ENCODE measurements at places on chromosomes 12 and 14. TPM values are rescaled to one million over a fixed set of nuclear protein-coding genes. Genes with fewer than 3 reads are reported as not detected.

DNA sequence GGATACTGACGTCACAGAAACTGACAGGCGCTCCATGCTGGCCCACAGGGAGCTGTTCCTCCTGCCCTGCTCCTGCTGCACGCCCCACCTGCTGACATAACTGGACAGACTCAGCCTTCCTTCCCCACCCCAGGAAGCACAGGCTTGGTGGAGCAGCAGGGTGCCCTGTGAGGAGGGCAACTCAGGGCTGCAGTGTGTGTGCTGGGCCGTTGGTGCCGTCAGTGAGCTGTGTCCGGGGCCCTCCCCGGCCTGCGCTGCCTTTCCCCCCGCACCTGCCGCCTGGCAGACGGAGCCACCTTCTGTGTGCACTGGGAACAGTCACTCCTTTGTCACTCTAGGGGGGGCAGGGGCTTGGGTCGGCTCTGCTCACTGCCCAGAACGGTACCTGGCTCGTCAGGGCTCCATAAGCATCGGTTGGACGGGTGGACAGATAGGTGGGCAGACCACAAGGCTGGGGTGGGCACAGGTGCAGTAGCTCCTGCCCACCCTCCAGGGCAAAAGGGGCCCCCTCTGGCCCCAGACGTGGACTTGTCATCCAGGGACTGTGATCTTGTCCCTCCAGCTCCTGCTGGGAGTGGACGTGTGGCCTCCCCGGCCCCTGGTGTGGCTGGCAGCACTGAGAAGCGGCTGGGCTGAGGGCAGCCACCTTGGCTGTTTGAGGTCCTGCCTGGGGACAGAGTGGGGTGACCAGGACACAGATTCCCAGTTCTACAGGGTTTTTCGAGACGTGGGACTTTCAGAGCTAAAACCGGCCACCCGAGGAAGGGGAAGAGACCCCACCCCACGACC, 32.8 kb downstream of the FBRSL1 start:
- no peak for DNase-seq

Gene TAS2R14
- not detected for total RNA-seq

- peak; percentile 63 for DNase-seq
These were observed 8.9 kb downstream of the GPR65 start for GRCh38 chr14:88013750-88014349.

DNA sequence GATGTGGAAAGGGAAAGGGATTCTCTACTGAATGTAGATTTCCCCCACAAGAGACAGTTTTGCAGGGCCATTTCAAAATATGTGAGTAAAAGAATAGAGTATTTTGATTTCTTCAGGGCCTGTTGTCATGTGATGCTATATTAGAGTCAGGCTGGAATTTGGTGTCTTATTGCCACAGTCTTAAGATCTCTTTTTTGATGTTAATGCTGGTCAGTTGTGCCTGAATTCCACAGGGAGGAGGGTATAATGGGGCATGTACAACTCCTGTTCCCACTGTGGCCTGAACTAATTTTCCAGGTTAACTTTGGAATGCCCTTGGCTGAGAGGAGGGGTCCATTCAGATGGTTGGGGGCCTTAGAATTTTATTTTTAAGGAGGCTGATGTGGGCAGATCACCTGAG, 111.0 kb upstream of the MAX start:
- DNase-seq, result no peak

Gene CLEC4D
- total RNA-seq, result not detected

GRCh38 chr14:53814392-53814791, 142.2 kb downstream of the BMP4 start:
- DNase-seq, result no peak

GRCh38 chr14:49692811-49693734, at the start of gene KLHDC1:
Gene KLHDC1, plus strand, starts transcription at chr14:49693120. Its CDS starts 75 bp downstream, at chr14:49693195.
- peak; percentile 89 for DNase-seq

Gene RERGL
- 1.5 TPM for total RNA-seq

Gene CFAP251
- not detected for total RNA-seq

GRCh38 chr14:68564826-68565759, 227.8 kb downstream of the ZFP36L1 start:
- no peak for DNase-seq

Gene RHOJ
- total RNA-seq, result 23.7 TPM

DNA sequence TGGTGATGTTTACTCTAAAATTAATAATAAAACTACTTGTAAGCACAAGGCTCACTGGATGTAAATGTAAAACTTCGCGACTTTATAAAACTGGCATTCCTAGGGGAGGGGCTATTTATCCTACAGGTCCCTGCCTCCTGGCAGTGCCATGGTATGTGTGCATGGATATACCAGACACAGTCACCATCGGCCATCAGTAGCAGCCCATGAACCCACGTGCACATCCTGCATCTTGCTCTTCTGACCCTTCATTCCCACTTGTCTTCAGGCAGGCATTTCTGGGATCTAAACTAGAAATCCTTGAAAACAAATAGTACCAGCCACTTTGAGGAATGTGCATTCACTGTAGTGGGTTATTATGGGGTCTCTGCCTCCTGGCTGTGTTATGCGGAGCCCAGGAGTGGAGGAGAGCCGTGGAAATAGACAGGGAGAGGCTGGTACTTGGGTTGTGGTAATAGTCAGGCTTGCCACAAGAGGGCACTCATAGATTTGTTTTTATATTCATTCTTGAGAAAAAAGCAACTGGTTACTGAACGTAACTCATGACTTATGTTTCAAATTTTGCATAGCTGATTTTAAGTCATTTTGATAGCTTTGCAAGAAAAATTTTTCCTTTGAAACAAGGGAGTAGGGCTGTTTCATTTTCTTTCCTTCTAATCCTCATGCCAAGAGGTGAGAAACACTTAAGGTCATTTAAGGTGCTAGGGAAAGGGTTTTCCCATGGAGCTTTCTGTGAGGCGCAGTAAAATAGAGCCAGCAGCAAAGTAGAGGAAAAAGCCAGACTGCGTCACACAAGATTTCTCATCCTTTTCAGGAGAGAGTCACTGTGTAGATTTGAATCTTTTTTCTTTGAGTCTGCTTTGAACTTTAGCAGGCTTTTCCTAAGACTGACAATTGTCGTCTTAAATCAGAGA, 17.4 kb upstream of the GALNT16 start:
- DNase-seq, result peak; percentile 50

DNA sequence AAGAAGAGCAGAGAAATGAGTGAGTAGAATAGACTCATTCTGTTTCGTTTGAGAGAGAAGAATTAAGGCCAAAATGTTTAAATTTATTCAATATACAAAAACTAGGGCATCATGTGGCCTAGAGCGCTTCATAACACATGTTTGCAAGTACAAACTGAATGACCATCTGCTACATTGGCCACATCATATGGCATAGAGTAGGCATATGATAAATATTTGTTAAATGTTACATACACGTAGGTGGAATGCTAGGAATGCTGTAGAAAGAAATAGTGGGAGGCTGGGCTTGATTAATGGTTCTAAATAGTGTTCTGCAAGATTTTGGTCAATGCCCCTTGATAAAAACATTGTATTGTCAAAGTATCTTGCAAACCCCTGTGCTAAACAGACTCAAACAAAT, 10.8 kb downstream of the MGP start:
- no peak for DNase-seq

Gene PPP1R36
- 11.2 TPM for total RNA-seq

DNA sequence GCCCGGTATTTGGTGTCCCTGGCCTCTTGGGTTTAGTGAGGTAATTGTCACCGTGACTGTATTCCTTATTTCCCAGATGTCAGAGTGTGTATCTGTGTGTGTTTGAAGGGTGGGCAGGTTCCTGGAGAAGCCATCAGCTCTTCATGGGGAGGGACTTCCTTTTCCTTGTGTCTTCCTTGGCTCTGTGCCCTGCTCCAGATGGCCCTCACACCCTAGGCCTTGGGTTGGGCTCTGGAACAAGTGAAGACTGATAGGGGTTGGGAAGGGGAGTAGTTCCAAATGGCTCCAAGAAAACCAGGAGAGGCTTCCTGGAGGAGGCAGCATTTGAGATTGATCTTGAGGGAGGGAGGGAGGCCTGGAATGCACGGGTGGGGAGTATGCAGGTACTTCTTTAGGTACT, 43.8 kb upstream of the PRIMA1 start:
- no peak for DNase-seq

DNA sequence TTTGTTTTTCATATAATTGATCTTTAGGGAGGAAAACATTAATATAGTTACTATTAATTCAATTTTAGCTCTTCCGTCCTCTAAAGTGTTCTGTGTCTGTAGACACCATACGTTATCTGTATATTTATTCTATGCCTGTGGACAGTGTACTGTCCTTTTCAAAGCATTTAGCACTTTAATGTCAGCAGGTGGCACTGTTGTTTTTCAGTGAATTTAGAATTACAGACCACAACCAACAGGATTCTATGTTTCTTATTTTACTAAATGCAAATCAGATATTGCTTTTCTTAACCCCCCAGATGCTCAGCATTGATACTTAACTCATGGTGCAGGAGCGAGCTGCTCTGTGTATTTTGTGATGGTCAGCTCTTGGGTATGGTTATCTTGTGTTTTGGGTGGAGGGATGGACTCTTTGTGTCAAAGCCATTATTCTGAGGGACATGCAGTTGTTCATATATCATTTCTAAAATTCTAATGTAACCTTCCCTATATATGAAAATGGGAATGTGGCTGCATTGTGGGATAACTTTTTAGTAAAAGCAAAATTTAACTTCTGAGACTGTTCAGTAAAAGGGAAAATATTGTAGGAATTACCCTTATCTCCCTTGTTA, 65.2 kb downstream of the PAPOLA start:
- DNase-seq, result no peak

- DNase-seq, result peak; percentile 67
These were observed 72.6 kb downstream of the SLC2A13 start for GRCh38 chr12:40033242-40033630.

DNA sequence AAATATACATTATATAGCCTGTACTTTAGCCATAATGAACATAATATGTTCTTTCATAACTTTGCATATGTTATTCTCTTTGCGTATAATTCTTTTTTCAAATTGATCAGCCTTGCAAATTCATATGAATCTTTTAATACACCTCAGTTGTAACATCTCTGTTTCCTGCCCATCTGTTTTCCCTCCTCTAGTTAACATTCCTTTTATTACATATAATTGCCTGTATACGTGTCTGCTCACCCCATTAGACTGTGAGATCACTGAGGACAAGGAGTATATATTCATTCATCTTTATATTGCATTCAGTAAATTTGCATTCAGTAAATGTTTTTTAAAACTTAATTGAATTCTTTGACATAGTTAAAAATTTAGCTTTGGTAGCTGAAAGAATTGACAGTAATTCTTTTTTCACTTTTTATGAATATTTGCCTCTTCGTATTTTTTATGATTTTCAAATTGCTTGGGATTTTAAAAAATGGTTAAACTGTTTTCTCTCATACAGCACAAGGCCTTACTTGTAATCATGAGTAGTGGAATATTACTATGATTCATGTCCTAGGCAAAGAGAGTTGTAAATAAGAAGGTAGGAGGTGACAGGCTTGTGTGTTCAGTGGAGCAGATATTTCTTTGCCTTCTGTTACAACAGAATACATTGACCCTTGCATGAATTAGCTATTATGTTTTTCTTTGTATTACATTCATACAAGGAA, 32.8 kb upstream of the KLHL42 start:
- no peak for DNase-seq

DNA sequence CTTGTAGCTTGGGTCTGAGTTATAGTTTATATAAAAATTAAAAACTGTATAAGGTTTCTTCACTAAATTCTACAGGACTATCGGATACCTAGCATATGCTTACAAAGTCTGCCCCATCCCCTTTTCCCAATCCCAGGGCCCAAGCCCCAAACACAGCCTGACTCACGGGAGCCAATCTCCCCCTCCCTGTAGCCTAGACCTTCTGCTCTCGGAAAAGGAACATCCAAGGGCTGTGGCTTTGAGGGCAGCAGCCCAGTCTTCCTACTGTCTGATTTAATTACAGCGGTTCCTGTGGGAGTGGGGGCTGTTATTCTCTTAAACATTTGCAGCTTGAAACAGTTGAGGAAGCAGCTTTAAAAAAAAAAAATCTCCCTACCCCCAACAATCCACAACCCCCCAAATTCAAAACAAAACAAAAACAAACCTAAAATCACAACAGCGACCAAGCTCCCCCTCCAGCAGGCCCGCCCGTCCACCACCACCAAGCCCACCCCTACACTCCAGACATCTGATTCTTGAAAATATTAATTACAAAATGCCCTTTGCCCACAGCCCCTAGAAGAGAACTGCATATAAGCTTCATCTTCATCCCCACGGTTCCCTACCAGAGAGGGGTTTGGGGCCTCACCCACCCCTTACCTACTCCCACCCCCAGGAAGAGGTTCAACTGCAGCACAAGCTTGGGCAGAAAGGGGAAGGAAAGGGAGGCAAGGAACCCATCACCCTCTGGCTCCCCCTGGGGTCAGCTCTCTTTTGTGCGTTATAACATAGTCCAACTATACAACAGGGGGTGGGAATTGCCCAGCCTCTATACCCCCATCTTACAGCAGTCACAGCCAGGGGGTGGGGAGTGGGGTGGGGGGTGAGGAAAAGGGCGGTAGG, 1.1 kb upstream of the PRKAG1 start:
- peak; percentile 38 for DNase-seq

GRCh38 chr14:24051789-24052655, at the start of gene CARMIL3:
Gene CARMIL3, plus strand, starts transcription at chr14:24052009. Its CDS starts 145 bp downstream, at chr14:24052154.
- DNase-seq, result peak; percentile 72

Gene KRT72
- total RNA-seq, result not detected

DNA sequence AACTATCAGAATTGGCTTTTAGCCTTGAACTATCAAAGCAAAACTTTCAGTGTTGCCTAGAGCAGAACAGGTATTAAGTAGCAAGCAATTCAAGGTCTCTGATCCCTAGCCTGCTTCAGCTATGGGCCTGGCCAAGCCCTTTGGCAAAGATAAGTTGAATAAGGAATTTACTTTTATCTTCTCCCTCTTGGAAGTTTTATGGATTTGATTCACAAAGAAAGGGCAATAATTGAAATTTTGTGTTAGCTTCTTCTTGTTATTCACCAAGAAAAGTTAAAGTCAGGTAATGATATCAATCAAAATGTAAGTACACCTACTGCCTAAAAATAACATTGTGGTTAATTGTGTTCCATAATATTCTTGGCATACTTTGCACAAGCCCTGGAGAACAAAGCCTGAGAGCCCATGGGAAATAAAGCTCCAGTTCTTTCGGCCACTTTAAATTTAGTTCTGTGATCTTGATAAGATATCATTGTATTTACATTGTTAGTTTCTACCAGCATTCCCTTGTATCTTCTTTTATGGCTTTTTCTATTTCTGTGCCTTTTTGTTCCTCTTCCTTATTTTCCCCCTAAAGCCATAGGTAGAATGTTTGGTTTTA, 158.0 kb downstream of the RAD51B start:
- DNase-seq, result no peak
